ENCODE measurements at places on chromosomes 7 and 10.

DNA sequence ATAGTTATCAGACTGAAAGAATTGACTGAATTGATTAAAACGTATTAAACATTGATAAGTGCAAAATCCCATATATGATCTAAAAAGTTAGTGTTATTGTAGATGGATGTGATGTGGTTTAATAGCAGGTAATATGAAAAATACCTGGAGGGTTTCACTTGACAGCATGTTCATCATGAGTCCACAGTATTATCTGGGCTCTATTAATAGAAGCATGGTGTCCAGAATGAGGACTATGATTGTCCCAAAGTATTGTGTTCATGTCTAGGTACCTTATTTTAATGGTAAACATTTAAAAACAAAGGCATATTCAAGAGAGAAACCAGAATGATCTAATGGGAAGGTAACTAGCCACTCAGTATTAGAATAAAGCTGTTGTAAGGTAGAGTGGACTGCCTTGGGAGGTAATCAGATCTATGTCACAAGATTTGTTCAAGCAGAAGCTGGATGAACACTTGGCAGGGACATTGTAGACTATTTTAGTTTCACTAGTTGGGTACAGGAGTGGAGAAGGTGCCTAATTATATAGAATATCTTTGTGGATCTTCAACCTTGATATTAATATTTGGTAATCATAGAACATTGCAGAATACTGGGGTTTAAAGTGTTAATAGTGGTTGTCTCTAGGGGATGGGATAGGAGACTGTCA is 43.5 kb downstream of the MCU start:
- DNase-seq: no peak

GRCh38 chr10:13810568-13810967 is 223.8 kb downstream of the PRPF18 start:
- DNase-seq: no peak

DNA sequence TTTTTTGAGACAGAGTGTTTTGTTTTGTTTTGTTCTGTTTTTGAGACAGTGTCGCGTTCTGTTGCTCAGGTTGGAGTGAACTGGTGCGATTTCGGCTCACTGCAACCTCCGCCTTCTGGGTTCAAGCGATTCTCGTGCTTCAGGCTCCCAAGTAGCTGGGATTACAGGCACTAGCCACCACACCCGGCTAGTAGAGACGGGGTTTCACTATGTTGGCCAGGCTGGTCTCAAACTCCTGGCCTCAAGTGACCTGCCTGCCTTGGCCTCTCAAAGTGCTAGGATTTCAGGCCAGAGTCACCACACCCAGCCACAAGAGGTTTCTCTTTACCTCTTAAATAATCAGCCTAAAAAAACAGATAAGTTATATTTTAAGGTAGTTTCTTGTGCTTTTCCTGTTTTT is 8.7 kb upstream of the ARHGAP12 start:
- no peak for DNase-seq

- peak; percentile 20 for DNase-seq
Measured at GRCh38 chr7:83267141-83267631, 104.5 kb upstream of the PCLO start.

GRCh38 chr10:12491491-12491890 is 142.1 kb downstream of the CAMK1D start:
- DNase-seq: no peak

- no peak for DNase-seq
Measured at GRCh38 chr7:140322759-140323158, 75.6 kb downstream of the SLC37A3 start.

- DNase-seq: no peak
Measured at GRCh38 chr10:102595897-102596296, 48.4 kb upstream of the TRIM8 start.

DNA sequence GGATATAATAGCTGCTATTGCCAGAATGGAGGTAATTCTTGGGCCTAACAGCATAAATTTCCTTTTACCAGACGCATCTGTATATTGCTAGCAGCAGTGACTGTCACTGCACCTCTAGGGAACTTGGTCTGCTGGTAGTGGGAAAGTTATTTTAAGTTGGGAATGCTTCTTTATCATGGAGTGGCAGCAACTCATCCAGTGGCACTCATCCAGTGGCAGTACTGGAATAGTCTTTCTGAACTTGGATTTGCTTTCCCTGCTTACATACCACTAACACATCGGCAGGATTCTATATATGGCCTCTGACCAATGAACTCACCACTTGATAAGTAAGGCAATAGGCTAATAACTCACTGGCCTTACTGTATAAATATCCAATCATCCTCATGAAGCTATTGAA is 22.0 kb upstream of the ICA1 start:
- no peak for DNase-seq

DNA sequence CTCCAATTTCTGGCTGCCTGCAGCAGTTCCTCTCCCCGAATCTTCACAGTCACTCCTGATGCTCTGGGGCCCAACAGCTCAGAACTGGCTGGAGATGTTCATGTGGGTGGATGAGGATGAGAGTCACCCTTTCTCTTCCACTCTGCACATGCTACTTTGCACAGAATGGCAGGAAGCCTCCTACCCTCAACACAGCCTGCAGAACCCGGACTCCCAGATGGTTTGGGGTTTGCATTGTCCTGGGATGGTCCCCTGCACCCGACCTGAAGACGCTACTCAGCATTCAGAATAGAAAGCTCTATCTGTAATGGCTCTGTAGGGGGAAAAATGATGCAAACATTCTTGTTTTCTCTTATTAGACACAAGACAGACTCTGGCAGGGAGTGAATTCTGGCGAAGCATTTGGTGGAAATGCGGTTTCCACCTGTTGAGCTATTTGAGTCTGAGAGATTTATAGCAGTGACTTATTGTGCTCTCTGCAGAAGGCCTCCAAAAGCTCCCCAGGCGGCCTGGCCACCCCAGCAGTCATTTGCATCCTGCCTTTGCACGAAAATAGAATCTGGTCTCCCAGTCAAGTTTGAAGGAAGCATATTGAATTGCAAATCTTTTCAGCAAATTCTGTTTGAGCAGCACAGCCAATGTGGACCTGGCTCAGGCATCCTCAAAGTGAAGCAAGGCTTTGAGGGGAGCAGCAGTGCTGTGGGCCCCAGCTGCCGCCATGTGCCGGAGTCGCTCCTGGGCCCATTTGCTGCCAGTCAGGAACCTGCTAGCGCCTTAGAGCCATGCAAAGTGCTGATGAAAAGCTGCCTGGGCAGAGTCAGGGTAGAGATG is 309.3 kb downstream of the TCERG1L start:
- DNase-seq: no peak

DNA sequence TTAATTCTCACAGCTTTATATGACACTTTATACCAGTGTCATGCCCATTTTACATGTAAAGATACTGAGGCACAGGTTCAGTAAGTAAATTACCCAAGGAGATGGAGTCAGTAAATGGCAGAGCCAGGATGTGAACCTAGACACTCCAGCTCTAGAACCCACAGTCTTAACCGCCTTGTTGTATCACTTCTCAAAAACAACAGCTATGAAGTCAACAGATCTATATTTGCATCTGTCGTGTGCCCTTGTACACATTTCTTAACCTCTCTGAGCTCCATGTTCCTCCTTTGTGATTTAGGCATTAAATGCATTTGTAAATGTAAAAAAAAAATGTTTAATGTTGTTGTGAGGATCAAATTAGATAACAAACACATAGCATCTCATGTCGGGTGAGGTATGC is 716.2 kb downstream of the SUGCT start:
- DNase-seq: no peak

DNA sequence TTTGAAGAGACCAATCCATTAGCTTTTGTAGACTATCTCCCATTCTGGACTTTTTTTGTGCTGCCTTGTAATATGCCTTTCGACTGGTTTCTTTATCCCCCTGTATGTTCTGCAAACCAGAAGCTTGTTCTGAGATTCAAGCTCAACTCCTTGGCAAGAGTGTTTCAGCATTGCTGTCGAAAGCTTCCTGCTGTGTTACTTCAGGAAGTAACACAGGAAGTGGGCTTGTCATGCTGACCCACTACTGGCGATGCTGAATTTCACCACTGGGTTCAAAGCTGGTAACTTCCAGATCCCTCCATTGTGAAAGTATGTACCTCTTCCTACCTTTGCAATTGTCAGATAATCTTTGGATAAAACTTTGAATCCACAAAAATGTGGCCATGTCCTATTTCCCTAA is 57.9 kb upstream of the INSYN2A start:
- no peak for DNase-seq

DNA sequence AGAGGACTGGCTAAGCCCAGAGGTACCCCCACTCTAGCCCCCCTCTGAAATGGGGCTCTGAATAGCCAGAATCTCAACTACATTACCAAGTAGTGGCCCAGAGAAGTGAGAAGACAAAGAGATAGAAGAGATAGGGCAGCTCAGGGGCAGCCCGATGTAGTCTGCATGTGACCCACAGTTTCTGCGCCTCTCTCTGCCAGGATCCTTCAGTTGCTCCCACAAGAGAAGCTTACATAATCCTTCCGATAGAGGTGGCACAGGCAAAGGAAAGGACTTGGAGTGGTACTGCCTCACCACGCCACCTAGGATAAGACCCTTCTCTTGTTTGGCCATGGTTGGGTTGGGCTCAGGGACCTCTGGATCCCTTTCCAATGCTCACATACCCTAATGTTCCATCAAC is 5.4 kb upstream of the PDE1C start:
- no peak for DNase-seq

GRCh38 chr7:140571538-140572122 is 69.0 kb downstream of the DENND2A start:
- DNase-seq: no peak

DNA sequence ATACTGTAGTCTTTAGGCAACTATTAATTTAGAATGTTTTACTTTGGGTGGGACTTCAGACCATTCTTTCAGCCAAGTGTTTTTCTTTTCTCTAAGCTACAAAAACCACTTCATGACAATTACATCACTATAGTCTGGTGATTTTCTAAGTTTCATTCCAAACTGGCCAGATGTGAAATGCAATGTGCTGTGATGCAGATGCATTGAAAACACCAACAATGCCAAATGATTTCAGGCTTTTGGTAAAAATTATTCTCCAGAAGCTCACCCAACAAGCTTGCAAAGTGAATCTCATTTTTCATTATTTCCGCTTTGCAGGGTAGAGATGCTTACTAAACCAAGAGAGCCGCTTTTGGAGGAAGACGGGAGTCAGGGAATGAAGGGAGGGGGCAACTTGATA is 118.4 kb upstream of the ANK3 start:
- no peak for DNase-seq

DNA sequence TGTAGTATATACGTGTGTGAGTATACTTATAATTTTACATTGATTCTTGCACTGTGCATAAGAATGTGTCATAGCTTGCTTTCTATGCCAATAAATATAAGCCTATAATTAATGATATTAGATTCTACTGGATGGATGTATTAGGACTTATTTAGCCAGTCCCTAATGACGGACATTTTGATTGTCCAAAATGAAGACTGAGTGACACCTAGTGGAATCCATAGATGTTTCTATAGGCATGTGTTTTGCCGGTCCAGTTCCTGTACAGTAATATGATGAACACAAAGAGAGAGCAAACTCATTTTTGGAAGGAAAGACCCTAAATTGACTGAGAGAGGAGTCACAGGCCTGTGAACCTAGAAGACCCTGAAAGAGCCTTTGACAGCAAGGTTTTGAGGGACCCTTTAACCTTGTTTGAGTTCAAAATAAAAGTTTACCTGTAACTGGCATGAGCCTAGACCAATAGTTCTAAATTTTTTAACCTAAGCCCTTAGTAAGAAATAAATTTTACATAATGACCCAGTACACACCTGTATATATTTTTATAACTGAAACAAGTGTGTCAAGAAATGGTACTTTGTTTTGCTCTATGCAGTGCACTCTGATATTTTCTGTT is 42.4 kb upstream of the AGBL3 start:
- peak; percentile 37 for DNase-seq

DNA sequence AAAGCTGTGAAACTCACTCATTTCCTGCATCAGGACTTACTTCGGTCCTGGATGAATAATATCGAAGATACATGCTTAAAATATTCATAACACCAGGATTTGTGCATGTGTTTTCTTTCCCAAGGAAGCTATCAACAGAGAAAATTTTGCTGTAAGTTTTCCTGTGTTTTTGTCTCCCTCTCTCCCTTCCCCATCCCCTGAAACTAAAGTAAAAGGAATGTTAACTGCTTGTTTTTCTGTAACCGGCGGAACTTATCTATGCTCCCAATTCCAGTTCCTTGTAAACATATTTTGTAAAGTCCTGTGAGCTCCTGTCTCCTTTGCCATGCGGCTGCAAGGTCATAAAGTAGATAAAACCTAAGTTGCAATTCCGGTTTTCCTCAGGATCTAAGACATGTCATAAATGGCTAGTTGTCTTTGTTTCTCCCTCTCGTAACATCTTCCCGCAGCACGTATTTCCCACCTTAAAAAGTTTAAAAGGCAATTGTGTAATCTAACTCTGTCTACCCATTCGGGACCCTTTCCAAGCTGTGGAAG is 79.0 kb upstream of the POM121L12 start:
- peak; percentile 67 for DNase-seq

DNA sequence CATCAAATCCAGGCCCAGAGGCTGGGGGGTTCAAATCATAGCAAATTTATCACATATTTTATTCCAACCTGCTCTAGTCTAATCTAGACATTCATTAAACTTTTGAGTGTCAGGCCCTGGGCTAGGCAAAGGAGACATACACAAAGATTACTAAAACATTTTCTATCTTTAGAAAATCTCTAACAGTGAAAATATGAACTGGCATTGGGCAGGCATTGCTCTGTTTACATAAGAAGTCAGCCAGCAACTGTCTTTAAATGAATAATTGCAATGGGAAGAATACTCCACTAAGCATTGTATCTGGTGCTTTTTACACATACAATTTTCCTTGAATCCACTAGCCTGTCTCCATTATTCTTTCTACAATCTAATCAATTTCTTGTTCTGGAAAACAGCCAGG is 222.5 kb upstream of the LRRN3 start:
- no peak for DNase-seq

GRCh38 chr10:58971211-58971610 is 205.2 kb upstream of the PHYHIPL start:
- no peak for DNase-seq

GRCh38 chr10:44975431-44976331 is 2.9 kb downstream of the DEPP1 start:
- peak; percentile 68 for DNase-seq

DNA sequence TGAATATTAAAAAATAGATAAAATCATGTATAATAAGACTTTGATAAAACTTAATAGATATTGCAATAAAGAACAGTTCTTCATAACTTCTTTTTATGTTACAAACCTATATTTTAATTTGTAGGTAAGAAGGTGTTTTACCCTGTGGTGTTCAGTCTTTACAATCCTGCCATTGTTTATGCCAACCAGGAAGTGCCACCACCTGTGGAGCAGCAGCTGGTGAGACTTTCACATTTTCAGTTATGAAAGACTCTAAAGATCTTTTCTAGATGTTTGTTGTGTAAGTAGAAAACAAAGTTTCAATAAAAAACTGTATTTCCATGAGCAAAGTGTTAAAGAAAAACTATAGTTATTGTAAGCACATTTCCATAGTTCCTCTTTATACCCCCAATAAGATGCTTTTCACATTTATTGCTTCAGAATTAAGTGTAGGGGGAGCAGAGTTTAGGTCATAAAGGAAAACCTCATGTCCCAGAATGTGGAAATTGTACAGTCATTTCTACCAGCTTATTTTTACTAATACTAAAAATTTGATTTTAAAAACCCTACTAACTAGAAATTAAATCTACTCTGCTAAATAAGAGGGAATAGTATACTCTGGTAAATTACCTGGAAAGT is 28.7 kb downstream of the CSGALNACT2 start:
- DNase-seq: no peak
